Activated CD4-positive, alpha-beta memory T cell treated with anti-CD3 and anti-CD28 coated beads for 36 hours (primary cell): ENCODE measurements at places on chromosomes 4 and X. TPM values are rescaled to one million over a fixed set of nuclear protein-coding genes. Genes with fewer than 3 reads are reported as not detected.
A peak's percentile ranks its signal among the peaks of the same experiment; 100 is the strongest.

- peaks cover 9% of the 10 kb centered on the region for H3K4me1 ChIP-seq
- H3K36me3 ChIP-seq: peaks cover 3% of the 10 kb centered on the region
- DNase-seq: no peak
- no peaks in the 10 kb centered on the region for H3K27me3 ChIP-seq
These were observed 41.3 kb upstream of the GPR78 start for GRCh38 chr4:8538703-8539567.

DNA sequence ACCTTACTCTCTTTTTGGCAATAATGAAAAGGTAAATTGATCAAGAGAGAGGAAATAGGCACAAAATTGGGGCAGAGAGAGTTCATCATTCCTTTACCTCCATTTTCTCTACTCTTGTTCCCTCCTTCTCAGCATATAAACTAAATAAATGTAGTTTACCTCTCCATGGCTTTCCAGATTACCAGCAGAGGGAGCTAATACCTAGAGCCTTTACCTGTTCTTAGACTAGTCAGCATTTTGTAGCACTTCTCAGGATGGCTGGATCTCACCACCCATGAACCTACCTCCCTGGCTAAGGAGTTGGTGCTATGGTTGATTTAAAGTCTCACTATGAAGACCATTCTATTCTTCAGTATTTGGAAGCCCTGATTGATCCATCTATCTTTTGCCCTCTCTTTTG is 15.7 kb downstream of the OFD1 start:
- DNase-seq: no peak
- H3K36me3 ChIP-seq: peaks cover 24% of the 10 kb centered on the region
- H3K27me3 ChIP-seq: no peaks in the 10 kb centered on the region
- peaks cover 36% of the 10 kb centered on the region for H3K4me1 ChIP-seq
- H3K4me3 ChIP-seq: no peak overlapping the region

- peaks cover 36% of the 10 kb centered on the region for H3K4me1 ChIP-seq
- H3K27me3 ChIP-seq: no peaks in the 10 kb centered on the region
- peaks cover 14% of the 10 kb centered on the region for H3K36me3 ChIP-seq
- no peak overlapping the region for H3K27ac ChIP-seq
- no peak overlapping the region for H3K4me3 ChIP-seq
- no peak for DNase-seq
These were observed 1.4 kb downstream of the CCNI start for GRCh38 chr4:77074381-77074831.

DNA sequence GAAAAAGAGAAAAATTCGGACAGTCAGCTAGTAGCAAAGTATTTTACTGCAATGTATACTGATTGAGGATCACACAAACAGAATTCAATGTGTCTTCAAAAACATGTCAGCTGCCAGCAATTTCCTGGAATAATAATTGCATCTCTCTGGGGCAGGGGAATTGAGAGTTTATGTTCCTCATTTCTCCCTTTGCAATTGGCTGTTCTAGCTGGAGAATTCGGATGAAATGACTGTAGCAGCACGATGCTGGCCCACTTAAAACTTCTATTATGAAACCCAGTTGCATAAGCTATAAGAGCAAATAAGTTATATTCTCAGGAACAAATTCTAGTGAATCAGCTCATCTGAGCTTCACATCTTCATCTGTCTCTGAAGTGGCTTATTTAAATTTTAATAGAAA is 99.9 kb upstream of the CPEB2 start:
- no peak overlapping the region for H3K4me3 ChIP-seq
- H3K27me3 ChIP-seq: no peaks in the 10 kb centered on the region
- no peak overlapping the region for H3K27ac ChIP-seq
- H3K36me3 ChIP-seq: no peaks in the 10 kb centered on the region
- DNase-seq: no peak

DNA sequence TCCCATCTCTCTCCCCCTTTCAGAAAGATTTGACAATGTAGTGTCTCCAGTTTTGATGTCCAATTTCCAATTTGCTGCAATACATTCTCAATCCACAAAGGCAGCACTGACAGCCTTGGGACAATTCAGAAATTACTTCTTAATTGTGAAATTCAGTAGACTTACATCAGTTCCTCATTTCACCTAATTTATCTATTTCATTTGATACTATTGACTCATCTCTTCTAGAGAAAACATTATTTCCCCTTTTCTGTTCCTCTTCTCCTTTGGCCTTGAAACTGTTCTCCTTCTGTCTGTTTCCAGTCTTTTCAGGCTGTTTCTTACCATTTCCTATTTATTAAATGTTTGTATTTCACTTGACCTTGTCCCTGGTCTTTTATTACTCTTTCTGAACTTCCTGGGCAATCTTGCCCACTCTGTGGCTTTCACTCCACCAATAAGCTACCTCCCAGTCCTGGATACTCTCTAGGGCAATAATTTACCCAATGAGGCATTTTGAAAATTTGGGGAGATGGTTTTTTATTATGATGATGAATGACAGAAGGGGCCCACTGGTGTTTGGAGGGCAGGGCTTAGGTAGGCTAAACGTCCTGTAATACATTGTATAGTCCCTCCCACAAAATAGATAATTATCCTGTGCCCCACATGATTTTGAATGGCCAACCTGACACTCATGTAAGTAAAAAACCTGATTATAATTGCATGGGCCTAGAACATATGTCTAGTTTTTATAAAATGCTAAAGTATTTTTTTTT is 498.0 kb upstream of the BOD1L1 start:
- no peak overlapping the region for H3K4me3 ChIP-seq
- no peak for DNase-seq
- H3K4me1 ChIP-seq: no peaks in the 10 kb centered on the region
- no peaks in the 10 kb centered on the region for H3K36me3 ChIP-seq

GRCh38 chr4:101037938-101038413 is 309.4 kb downstream of the PPP3CA start:
- H3K4me3 ChIP-seq: no peak overlapping the region
- peaks cover 27% of the 10 kb centered on the region for H3K4me1 ChIP-seq
- peak overlapping the region; percentile 52 for H3K27ac ChIP-seq

- no peak overlapping the region for H3K27ac ChIP-seq
- no peak for DNase-seq
- H3K27me3 ChIP-seq: peaks cover 2% of the 10 kb centered on the region
- no peaks in the 10 kb centered on the region for H3K36me3 ChIP-seq
These were observed 247.6 kb downstream of the PAPSS1 start for GRCh38 chr4:107472265-107472948.

DNA sequence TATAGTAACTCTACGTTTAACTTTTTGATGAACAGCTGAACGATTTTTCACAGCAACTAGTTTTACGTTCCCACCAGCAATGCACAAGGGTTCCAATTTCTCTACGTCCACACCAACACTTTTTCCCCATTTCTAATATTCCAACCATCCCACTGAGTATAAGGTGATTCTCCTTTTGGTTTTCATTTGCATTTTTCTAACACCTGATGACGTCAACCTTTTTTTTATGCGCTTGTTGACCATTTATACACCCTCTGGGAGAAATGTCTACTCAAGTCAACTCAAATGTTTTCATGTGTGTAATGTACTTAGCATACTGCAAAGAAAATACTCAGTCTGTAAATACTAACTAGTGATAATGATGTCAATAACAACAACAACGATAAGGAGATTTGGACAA is 177.2 kb upstream of the TENM3 start:
- H3K4me1 ChIP-seq: no peaks in the 10 kb centered on the region
- H3K36me3 ChIP-seq: no peaks in the 10 kb centered on the region
- H3K27me3 ChIP-seq: no peaks in the 10 kb centered on the region
- H3K27ac ChIP-seq: no peak overlapping the region
- no peak for DNase-seq
- no peak overlapping the region for H3K4me3 ChIP-seq

DNA sequence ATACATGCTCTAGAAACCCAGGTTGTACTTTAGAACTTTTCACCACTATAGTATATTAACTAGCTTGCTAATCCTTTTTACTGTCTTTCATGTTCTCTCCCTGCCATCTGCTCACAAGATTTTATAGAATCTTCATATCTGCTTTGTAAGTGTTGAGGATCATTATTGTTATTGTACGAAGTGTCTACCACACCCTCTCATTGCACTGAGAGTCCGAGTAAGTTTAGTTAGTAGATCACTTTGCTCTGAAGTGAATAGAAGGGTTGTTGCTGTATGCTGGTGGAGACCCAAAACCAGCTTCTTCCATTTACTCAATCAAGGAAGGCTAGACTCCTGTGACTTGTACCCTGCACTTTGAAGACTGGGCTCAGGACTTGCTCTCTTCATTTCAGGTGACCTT is 17.1 kb downstream of the GAB1 start:
- H3K27ac ChIP-seq: no peak overlapping the region
- H3K36me3 ChIP-seq: no peaks in the 10 kb centered on the region
- peaks cover 8% of the 10 kb centered on the region for H3K4me1 ChIP-seq
- DNase-seq: no peak
- H3K27me3 ChIP-seq: peaks cover 4% of the 10 kb centered on the region

- H3K4me3 ChIP-seq: no peak overlapping the region
- H3K36me3 ChIP-seq: peaks cover 6% of the 10 kb centered on the region
- no peak for DNase-seq
- H3K27me3 ChIP-seq: no peaks in the 10 kb centered on the region
- no peak overlapping the region for H3K27ac ChIP-seq
These were observed 131.4 kb downstream of the ENOX2 start for GRCh38 chrX:130771648-130772047.

DNA sequence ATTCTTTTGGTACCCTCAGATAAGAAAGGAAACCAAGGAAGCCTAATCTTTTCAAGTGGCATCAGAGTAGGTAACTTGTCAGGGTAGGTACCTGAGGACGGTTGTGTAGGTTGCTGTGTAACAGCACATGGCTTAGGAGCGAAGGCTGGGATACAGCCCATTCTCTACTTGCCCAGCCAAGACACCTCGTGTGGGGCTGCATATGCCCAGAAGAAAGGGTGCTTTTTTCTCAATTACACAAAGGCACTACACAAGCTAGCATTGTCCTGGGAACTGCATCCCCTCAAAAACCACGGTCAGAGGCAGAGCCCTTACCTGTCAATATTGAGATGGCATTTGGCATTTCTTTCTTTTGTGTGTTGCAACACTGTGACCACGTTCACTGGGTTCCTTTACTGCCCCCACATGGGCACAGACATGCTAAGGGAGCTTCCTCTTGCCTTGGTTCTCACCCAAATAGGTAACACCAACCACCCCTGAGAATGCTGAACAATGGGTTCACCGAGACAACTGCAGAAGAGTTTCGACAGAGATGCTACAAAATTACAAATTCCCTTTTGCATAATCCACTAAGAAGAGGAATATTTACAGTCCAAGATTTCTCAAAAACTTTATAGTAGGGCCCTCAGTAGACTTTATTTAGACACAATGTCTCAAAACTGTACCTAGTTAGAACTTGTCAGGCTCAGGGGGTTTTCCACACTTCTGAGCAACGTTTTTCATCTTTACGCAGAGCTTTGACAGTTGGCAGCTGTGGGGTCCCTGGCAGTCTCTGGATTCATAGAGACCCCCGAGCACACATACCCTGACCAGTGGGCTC is 35.8 kb upstream of the TNIP3 start:
- peak overlapping the region; percentile 60 for H3K27ac ChIP-seq
- peaks cover 34% of the 10 kb centered on the region for H3K4me1 ChIP-seq
- H3K27me3 ChIP-seq: no peaks in the 10 kb centered on the region
- H3K36me3 ChIP-seq: peaks cover 4% of the 10 kb centered on the region
- peak overlapping the region; percentile 10 for H3K4me3 ChIP-seq

DNA sequence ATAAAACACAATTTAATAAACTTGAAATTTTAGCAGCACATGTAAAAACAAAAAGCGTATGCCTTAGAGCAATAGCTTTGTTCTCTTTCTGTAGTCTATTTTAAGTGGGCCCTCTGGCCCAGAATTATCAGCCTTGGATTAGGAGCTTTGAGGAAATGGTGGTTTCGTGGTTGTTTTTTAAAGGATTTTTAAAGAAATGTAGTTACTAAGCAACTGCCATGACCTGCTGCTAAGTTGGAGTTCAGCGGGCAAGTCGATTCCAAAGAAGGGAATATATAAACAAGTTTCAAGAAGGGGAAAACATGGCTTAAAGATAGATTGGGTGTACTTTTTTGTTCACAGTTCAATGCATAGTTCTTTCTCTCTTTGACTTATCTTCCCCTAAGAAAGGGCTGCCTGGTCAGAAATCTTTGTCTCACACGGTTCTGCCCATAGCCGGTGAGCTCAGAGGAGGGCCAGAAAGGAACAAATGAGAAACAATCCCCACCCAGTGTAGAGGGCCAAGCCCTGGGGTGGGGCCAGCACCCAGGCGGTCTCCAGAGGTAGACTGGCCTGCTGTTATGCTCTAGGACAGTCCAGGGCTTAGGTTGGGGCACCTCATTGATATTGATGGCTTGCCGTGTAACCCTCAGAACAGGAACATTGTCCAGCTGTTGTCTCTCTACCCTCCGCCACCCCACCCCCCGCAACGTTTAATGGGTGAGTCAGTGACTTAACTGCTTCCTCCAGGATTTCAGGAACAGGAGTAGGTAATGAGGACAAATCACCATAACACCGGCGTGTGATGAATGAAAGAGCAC is 32.5 kb downstream of the DLG3 start:
- DNase-seq: no peak
- peaks cover 16% of the 10 kb centered on the region for H3K4me1 ChIP-seq
- peaks cover 3% of the 10 kb centered on the region for H3K36me3 ChIP-seq
- H3K4me3 ChIP-seq: no peak overlapping the region

GRCh38 chrX:34734383-34734782 is 77.3 kb upstream of the TMEM47 start:
- H3K36me3 ChIP-seq: no peaks in the 10 kb centered on the region
- no peak overlapping the region for H3K27ac ChIP-seq
- DNase-seq: no peak

DNA sequence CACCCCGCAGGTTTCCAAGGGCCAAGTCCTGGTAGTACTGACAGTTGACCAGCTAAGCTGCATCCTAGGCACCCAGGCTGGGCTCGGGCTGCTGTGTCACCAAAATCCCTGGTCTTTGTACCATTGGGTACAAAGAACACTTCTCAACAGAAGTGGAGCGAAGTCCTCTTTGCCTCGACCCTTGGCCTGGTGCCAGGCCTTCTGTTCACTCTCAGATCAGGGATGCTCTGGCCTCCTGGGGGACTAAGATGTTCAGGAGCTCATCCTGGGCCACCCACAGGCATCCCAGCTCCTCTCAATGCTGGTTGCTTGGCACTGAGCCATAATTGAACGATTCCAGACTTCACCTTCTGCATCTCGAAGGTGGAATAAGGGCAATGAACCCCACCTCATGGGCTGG is 13.8 kb upstream of the SLC2A9 start:
- peaks cover 5% of the 10 kb centered on the region for H3K36me3 ChIP-seq
- H3K4me3 ChIP-seq: no peak overlapping the region
- H3K27ac ChIP-seq: no peak overlapping the region

Gene TEX13D
- not detected for total RNA-seq

Gene GPAT3
- total RNA-seq: 4.2 TPM

Gene PRDM8
- total RNA-seq: 3.0 TPM

Gene MAGEC3
- not detected for total RNA-seq

Gene PAGE2B
- total RNA-seq: 1.2 TPM

Gene ARHGEF38
- not detected for total RNA-seq

Gene PROM1
- total RNA-seq: not detected

Gene SLC2A9
- total RNA-seq: 0.10 TPM

Gene PNPLA4
- 11.8 TPM for total RNA-seq

Gene TRPC5OS
- not detected for total RNA-seq

Gene FAM184B
- total RNA-seq: not detected

Gene MSANTD1
- total RNA-seq: 0.39 TPM
